Femur (tissue), 1 donor: ENCODE measurements at places on chromosomes 1 and 21.

DNA sequence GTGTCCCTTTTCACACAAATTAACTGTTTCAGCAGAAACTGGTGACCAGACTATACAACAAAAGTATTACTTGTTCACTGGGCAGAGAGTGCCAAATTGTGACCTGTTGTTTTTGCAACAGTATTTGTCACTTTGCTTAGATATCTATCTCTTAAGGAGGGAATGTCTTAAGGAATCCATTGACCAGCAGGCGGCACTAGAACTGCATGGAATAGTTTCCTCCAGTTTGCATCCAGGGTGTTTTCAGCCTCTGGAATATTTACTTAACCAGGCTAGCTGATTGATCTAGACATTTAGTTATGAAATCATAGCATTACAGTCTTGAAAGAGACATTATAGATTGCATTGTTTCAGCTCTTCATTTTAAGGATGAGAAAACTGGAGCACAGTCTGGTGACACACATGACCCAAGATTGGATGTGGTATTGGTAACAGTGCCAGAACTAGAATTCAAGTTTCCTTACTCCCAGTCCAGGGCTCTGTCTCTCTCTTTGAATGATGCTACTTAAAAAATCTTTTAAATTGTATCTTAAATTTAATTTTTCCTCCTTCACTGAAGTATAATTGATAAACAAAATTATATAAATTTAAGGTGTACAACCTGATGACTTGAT is 16.9 kb downstream of the RPTN start:
- DNase-seq = peak; percentile 33

- DNase-seq = no peak
These were observed 2.7 kb upstream of the LHX9 start for GRCh38 chr1:197914510-197914909.

DNA sequence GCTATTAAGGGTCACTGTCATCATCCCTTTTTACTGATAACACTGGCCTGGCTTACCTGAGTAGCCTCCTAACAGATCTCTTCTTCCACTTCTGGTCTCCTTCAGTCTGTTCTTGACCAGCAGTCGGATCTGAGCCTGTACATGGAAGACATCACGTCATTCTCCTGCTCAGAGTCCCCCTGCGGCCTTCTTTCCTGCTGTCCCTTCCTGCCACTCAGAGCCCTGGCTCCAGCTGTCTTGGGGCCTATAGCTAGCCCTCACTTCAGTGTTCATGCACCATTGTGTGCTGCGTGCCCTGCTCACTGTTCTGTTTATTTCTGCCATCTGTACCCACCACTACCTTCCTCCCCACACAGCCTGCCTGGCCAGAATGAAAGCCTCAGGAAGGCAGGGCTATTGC is 8.4 kb downstream of the ADARB1 start:
- no peak for DNase-seq

DNA sequence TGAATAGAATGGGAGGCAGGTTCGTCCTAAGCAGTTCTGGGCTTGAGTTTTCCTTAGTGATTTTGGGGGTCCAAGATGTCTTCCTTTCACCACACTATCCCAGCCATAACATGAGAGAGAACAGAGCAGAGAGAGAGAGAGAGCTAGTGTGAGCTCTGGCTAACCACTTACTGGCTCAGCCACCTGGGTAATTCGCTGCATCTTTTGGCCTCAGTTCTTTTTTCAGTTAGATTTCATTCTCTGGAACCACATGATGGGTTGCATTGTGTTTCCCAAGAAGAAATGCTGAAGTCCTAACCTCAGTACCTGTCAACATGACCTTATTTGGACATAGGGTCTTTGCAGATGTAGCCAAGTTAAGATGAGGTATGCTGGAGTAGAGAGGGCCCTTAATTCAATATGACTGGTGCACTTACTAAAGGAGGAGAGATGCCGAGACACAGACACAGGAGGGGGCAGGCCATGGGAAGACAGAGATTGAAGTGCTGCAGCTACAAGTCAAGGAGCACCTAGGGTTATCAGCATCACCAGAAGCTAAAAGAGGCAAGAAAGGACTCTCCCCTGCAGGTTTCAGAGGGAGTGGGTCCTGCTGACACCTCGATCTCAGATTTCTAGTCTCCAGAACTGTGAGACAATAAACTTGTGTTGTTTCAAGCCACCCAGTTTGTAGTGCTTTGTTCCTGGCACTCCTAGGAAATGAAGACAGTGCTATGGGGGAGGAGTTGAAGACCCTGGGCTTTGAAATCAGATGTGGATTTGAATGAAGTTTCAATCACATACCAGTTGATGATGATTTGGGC is 26.2 kb upstream of the TARBP1 start:
- no peak for DNase-seq

- DNase-seq = no peak
These were observed 276.2 kb downstream of the NEGR1 start for GRCh38 chr1:72006092-72006491.

- no peak for DNase-seq
These were observed 9.2 kb upstream of the EPHA8 start for GRCh38 chr1:22553991-22554522.

- DNase-seq = no peak
These were observed 223.8 kb upstream of the TMEM51 start for GRCh38 chr1:14929547-14930246.

DNA sequence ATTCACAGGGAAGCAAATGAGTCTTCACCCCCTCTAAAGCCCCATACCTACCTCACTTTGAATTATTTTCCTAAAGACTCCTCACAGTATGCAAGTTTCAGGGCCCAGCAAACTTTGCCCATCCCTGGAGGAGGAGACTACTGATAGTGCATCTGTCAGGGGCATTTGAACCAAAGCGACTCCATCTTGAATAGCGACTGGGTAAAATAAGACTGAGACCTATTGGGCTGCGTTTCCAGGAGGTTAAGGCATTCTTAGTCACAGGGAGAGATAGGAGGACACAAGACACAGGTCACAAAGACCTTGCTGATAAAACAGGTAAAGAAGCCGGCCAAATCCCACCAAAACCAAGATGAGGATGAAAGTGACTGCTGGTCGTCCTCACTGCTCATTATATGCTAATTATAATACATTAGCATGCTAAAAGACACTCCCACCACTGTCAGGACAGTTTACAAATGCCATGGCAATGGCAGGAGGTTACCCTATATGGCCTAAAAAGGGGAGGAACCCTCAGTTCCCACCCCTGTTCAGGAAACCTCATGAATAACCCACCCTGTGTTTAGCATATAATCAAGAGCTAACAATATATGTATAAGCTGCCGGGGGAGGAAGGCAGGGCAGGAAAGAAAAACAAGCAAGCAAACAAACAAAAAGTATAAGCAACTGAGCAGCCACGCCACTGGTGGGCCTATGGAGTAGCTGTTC is 3.3 kb upstream of the PKNOX1 start:
- no peak for DNase-seq

DNA sequence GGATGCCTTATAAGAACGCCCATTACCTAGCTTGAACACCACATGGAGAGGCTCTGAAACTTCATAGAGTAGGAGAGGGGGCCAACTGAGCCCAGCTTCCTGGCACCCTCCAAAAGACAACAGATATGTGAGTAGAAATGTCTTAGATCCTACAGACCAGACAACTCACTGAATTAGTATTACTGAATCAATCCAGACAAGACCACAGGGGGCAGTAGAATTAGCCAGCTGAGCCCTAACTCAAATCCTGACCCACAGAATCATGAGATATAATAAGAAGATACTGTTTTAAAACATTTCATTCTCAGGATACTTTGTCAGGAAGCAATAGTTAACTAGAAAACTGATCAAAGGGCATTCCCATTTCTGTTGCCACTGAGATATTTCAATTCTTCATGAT is 45.8 kb upstream of the C1orf21 start:
- no peak for DNase-seq

- DNase-seq = no peak
These were observed 47.1 kb upstream of the COG2 start for GRCh38 chr1:230595181-230595580.

GRCh38 chr1:6358144-6358624 is 35.4 kb downstream of the ACOT7 start:
- no peak for DNase-seq

GRCh38 chr21:15831497-15831896 is 101.7 kb downstream of the USP25 start:
- no peak for DNase-seq
